ENCODE measurements at places on chromosomes 16 and 17.

DNA sequence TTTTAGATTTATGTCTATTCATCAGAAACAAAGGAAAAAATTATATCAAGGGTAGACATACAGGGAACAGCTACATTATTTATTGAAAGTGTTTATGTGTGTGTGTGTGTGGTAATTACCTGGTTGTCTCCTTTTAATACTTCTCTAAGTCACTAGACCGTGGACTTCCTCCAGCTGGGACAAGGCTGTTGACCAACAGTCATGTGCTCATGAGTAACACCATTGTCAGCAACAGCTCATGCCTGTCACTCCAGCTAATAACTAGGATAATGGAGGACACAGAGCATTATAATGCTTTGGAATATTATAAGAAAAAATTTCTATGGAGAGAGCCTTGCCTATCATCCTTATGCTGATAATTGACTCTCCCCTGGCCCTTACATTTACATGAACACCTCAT lies 125.3 kb upstream of the SALL1 start:
- no peak for DNase-seq

GRCh38 chr16:23302045-23302956 lies at the start of gene SCNN1B:
SCNN1B (plus strand) TSS chr16:23302302; CDS start chr16:23348600, 46,298 bp downstream.
- DNase-seq, result peak; percentile 8

DNA sequence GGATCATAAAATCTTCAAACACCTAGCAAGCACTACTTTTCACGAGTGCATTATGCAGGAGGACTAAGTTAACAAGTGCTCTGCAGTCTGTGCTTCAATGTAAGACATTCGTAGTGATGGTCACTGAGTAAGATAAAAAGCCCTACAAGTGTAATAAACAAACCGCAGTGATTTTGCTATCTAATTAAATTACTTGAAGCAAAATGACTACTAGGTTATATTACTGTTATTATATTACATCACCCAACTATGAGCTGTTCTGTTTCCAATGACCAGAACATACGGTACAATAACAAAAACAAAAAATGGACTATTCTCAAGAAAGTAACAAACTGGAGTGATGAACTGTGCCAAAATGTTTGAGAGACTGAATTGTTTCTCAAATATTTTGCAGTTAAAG lies 11.2 kb downstream of the KLHL10 start:
- no peak for DNase-seq

DNA sequence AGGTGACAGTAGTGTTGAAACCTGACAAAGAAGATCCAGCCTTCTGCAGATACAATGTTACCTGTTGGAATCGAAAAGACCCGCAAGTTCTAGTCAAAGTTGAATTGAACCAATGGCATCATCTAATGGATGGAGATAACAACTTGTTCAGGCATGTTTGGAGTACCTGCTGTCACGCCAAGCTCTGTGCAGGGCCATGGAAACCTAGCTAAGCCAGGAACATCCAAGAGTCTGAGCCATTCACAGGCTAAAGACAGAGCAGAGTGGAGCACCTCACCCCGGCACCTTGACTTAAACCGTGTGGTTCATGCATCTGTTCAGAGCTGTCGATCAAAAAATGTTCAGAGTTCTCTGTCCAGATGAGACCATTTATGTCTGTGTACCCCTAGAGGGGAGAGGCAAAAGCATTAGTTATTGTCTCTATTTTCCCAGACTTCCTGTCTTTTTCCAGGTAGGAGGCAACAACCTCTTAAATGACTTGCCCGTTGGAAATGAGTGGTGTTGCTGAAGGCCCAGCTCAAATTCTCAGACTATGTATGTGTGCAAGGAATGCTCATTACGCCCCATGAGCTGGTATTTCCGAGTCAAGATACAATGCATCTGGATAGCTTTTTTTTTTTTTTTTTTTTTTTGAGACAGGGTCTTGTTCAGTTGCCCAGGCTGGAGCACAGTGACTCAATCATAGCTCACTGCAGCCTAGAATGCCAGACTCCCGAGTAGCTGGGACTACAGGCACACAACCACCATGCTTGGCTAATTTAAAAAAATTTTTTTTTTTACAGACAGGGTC lies 44.9 kb upstream of the XYLT1 start:
- no peak for DNase-seq

GRCh38 chr17:39935909-39936308 lies 8.4 kb downstream of the LRRC3C start:
- no peak for DNase-seq

DNA sequence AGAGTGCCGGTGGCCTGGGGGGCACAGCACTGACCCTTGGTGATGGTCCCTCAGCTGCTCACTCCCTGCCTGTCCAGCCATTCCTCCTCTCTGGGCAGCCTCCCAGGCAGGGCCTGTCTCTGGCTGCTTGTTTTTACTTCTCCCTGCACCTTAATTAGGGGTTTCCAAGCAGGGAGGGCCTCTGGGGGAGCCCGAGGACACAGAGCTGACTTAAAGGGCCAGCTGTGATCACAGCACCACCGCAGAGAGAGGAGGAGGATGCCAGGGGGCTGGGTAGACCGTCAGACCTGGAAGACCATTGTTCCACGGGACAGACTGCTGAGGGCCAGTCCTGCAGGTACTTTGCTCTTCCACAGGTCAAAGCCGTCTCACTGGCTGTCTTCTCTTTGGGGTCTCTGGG lies 1.2 kb upstream of the DPH1 start:
- no peak for DNase-seq

GRCh38 chr17:55730808-55731207 lies 8.1 kb upstream of the TMEM100 start:
- no peak for DNase-seq

DNA sequence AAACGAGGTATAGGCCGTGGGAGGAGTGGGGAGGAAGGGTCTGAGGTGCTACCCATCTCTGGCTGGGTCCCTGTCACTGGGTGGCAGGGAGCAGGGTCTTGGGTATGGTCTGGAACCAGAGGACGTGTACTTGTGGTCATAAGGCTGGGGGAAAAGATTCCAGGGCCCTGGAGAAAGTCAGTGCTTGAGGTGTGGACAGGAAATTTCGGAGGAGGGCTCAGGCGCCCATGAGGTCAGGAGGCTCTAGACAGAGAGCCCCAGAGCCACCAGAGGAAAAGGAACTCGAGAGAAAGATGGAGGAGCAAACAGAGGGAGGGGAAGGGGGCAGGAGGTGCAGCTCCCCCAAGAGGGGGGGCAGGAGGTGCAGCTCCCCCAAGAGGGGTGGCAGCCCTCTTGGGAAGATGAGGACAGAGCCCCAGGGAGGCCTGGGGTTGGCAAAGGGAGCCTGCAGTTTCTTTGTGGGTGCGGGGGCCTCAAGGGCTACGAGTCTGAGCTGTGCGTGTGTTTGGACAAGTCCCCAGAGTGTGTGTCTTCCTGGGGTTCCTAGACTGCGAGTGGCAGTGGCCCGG lies 683 bp upstream of the SLC7A6 start:
- no peak for DNase-seq

DNA sequence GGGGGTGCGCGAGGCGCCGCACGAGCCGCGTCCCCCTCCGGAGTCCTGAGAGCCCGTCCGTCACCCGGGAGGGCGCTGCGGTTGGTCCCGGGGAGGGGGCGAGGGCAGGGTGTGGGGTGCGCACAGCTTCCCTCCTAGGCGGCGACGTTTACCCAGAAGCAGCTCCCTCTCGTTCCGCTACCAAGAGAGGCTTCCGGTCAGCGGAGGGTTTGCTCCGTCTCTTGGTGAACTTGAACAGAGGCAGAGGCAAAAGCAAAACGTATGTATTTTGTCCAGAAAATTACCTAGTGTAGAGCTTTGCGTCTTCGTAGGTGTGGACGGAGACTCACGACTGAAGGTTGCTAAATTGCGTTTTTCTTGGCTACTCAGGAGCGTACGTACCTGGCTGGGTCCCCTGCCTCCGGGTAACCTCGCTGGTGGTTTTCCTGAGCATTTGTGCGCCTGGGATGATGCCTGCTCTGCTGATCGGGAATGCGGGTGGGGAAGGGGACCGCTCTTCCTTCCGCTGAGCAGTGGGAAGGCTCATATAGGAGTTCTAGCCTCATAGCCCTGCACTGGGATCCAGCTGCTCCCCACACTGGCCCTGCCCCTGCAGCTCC lies 833 bp downstream of the WSCD1 start:
- no peak for DNase-seq

DNA sequence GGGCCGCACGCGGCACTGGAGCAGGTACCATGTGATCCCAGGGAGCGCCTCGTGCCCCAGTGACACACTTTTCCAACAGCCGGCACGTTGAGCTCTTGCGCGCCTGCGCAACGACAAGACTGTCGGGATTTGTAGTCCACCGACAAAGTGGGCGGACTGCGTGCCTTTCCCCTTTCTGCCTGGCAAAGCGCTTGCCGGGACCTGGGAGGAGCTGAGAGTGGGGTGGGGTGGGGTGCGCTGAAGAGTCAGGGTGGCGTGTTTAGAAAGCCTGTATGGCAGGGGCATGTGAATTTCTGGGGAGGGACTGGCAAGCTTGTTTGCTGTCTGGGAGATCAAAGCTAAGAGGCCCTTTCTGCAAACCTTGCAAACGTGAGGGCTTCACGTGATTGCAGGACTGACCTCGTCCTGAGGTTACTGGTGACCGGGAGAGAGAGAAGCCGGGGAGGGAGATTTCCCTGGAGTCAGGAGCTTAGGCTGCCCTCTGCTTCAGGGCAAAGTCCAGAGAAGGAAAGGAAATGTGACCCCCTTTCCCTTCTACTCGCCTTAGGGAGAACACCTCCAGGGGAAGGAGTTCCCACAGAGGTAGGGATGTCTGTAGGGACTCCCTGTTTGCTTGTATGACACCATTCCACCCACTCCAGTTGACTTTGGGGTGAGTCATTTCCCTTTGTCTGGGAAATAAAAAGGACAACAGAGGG lies 429 bp upstream of the NR1D1 start:
- peak; percentile 92 for DNase-seq

DNA sequence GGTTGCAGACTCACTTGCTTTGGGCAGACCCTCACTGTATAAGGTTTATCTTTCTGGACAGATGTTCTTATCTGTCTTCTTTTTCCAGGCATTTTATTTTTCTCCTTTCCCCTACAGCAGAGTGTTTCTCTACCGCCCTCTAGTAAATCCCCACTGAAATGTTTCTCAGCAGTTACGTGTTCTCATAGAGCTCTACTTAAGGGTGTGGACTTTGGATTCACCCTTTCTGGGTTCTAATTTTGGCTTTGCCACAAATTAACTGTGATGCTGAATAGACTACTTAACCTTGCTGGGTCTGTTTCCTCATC lies 2.0 kb downstream of the ADAT1 start:
- no peak for DNase-seq

GRCh38 chr16:86012221-86012620 lies 113.3 kb downstream of the IRF8 start:
- DNase-seq, result no peak

DNA sequence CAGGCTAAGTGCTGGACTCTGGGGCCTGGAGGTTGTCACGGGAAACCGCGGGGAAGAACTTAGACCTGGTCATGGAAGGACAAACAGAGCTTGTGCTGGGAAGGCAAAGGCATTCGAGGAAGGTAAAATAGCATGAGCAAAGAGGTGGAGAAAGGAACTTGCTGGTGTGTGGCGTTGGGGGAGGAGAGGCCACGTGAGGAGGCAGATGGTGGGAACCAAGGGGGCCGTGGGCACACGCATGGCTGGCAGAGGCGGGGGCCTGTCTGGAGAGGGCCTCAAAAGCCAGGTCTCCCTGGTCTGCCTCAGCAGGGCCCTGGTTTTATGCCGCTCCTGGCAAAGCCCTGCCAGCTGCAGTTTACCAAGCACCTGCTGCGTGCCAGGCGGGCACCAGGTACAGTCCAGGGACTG lies 15.3 kb downstream of the CORO7 start:
- no peak for DNase-seq

DNA sequence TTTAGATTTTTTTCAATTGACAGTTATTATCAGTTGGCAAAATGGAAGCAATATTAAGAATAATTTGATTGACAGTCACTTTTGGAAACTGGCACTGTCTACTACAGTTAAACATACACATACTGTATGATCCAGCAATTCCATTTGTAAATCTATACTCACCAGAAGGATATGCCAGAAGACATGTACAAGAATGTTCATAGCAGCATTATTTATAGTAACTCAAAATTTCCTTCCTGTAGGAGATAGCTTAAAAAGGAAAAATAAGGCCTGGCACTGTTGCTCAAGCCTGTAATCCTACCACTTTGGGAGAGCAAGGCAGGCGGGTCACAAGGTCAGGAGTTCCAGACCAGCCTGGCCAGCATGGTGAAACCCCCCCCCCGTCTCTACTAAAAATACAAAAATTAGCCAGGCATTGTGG lies 89.3 kb downstream of the VMP1 start:
- DNase-seq, result no peak

- DNase-seq, result peak; percentile 67
These were observed 775 bp upstream of the PAGR1 start for GRCh38 chr16:29815032-29815721.

- DNase-seq, result no peak
These were observed 36.2 kb downstream of the CTCF start for GRCh38 chr16:67598527-67598926.

DNA sequence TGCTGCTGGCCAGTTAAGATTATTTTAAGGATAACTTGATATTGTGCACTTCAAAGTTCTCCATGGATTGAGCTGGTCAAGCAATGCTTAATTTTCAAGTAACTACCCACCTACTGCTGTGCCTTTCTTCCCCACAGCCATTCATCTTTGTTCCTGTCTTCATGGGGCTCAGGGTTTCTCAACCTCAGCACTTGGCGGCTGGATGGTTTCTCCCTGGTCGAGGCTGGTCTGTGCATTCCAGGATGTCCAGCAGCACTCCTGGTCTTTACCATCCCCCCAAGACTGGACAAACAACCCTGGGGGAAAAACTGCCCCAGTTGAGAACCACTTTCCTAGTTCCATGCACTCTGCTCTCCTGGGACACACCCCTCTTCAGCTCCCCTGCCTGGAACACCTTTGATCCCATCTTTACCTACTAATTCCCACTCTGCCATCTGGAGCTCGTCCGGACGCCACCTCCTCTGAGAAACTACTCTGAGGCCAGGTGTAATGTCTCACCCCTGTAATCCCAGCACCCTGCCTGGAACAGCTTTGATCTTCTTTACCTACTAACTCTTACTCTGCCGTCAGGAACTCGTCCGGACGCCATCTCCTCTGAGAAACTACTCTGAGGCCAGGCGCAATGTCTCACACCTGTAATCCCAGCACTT lies 81.5 kb downstream of the NXN start:
- DNase-seq, result no peak

GRCh38 chr16:19245326-19245925 lies 40.1 kb upstream of the CLEC19A start:
- DNase-seq, result no peak

- no peak for DNase-seq
These were observed 59.3 kb upstream of the KSR1 start for GRCh38 chr17:27396941-27397340.

GRCh38 chr16:1422076-1422475 lies 1.5 kb upstream of the UQCC4 start:
- DNase-seq, result no peak

DNA sequence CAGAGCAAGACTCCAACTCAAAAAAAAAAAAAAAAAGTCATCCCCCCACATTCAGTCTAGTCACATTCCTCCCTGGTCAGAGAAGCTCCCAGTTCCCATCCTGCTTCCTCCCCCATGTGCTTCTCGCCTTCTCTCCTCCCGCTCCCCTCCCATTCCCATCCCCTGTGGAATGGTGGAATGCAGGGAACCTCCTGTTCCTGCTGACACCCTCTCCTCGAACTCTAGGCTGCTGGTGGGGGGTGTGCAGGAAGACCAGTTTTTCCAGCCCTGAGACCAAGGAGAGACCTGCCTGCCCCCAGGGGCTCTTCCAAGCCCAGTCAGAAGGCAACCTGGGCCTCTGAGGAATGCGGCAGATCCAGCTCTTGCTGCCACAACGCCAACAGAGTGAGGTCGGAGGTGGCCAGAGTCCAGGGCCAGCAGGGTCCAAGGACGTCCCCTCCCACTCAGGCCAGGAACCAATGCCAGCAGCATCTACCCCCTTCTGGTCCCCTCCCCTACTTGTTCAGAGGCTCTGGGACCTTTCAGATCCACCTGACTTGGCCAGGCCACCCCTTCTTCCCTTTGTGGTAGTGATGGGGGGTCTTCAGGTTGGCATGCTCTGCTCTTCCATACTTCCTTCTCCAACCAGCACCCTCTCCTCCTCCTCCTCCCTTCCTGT lies 39.3 kb upstream of the TAC4 start:
- no peak for DNase-seq

All from activated naive CD8-positive, alpha-beta T cell treated with anti-CD3 and anti-CD28 coated beads for 36 hours (primary cell).